ENCODE measurements at places on chromosomes 2 and 18.

DNA sequence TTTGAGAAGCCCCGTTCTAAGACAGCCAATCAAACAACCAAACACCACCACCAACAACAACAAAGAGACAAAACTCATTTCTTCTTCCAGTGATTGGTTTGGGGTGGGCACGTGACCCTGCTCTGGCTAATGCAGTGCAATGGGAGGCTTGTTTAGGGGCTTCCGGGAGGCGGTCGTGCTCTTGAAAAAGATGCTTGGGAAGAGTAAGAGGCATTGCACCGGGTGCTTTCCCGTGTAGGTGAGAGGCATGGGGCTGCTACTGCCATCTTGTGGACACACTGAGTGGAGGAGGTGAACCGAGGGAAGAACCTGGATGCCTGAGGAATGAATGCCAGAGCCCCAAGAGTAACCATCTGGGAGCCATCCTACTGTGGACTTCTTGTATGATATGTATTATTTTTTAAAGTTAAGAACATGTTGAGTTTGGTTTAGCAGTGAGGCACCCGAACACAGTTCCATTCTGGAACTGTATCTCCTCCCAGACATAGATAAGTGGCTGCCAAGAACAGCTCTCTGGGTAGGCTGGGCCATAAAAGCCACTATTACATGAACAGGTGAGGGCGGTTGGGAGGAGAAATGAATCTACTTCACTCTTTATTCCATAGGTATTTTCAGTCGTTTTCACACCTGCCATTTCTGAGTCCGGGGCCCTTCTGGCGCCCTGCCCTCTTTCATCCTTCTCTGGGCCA is 19.1 kb upstream of the ARHGAP25 start:
- DNase-seq = no peak

- no peak for DNase-seq
Observed at GRCh38 chr2:58876126-58876525, 635.0 kb upstream of the FANCL start.

- DNase-seq = no peak
Observed at GRCh38 chr18:34631093-34631966, 78.8 kb upstream of the DTNA start.

DNA sequence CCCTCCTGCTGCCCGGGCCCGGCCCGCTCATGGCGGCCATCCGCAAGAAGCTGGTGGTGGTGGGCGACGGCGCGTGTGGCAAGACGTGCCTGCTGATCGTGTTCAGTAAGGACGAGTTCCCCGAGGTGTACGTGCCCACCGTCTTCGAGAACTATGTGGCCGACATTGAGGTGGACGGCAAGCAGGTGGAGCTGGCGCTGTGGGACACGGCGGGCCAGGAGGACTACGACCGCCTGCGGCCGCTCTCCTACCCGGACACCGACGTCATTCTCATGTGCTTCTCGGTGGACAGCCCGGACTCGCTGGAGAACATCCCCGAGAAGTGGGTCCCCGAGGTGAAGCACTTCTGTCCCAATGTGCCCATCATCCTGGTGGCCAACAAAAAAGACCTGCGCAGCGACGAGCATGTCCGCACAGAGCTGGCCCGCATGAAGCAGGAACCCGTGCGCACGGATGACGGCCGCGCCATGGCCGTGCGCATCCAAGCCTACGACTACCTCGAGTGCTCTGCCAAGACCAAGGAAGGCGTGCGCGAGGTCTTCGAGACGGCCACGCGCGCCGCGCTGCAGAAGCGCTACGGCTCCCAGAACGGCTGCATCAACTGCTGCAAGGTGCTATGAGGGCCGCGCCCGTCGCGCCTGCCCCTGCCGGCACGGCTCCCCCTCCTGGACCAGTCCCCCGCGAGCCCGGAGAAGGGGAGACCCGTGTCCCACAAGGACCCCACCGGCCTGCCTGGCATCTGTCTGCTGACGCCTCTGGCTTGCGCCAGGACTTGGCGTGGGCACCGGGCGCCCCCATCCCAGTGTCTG is 767 bp downstream of the RHOB start:
- DNase-seq = no peak

DNA sequence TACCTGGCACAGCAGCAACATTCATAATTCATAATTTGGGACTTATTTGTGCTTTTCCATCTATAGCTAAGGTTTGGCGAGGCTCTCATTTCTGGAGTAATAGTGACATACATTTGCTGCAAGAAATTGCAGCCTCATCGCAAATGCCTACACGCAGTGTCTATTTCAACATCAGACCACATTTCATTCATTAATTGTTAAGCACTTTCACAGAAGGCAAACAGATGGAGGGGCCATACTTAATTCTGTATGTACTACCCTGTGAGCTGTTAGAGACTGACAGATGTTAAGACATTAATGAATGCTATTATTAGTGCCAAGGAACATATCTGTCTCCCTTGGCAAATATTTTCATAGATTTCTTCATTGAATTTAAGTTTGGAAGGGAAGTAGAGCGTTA is 125.7 kb downstream of the UXS1 start:
- DNase-seq = no peak

DNA sequence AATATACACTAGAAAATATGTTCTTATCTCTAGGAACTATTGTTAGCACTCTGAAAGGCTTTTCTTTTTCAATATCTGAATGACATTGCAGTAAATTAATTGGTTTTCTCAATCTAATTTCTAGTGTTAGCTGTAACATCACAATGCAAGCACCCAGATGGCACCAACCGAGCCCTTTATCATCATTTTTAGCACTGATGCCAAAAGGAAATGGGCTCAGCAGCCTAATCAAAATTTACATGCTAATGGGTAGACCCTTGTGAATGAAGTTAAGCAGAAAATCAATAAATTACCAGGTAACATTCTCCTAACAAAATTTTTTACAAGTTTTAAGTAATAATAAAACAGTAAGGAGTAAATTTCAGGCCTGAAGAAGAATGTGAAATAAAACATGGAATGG is 53.5 kb upstream of the PGAP1 start:
- DNase-seq = no peak

Measured in globus pallidus (tissue), 1 donor.